ENCODE measurements at places on chromosomes 2 and 18. TPM values are rescaled to one million over a fixed set of nuclear protein-coding genes. Genes with fewer than 3 reads are reported as not detected.

The TTN gene
- 1.0 TPM for total RNA-seq

The LYPD6 gene
- 7.8 TPM for total RNA-seq

The PIKFYVE gene
- total RNA-seq, result 35.9 TPM

The SNED1 gene
- 0.14 TPM for total RNA-seq

Measured in smooth muscle cell of the umbilical artery (primary cell).